ENCODE measurements at places on chromosomes 7 and 10.
A peak's percentile ranks its signal among the peaks of the same experiment; 100 is the strongest.

DNA sequence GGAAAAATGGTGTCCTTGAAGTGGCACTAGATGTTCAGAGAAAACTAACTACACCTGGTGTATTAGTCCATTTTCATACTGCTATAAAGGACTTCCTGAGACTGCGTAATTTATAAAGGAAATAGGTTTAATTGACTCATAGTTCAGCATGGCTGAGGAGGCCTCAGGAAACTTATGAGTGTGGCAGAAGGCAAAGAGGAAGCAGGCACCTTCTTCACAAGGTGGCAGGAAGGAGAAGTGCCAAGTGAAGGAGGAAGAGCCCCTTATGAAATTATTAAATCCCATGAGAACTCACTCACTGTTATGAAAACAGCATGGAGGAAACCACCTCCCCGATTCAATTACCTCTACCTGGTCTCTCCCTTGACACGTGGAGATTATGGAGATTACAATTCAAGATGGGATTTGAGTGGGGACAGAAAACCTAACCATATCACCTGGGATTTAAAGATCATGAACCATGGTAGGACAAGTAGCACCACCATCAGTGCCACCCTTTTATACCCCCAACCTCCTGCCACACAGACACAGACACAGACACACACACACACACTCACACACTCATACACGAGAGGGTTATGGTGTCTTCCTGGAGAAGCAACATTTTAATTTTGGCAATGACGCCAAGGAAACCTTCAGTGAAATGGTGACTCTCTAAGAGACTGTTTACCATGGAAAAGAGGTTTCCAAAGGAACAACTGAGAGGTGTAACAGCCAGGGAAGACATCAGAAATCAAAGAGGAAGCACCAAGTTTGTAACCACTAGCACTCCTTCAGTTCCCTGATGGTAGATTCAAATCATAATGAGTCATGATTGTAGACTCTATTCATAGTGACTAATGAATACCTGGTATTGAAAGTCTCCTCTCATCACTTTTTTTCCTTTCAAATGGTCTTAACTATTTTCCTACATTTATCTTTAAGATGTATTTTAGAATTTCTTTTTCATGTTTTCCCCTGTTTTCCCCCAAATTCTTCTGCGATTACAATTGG is 41.8 kb upstream of the WNT16 start:
- no peak for DNase-seq

DNA sequence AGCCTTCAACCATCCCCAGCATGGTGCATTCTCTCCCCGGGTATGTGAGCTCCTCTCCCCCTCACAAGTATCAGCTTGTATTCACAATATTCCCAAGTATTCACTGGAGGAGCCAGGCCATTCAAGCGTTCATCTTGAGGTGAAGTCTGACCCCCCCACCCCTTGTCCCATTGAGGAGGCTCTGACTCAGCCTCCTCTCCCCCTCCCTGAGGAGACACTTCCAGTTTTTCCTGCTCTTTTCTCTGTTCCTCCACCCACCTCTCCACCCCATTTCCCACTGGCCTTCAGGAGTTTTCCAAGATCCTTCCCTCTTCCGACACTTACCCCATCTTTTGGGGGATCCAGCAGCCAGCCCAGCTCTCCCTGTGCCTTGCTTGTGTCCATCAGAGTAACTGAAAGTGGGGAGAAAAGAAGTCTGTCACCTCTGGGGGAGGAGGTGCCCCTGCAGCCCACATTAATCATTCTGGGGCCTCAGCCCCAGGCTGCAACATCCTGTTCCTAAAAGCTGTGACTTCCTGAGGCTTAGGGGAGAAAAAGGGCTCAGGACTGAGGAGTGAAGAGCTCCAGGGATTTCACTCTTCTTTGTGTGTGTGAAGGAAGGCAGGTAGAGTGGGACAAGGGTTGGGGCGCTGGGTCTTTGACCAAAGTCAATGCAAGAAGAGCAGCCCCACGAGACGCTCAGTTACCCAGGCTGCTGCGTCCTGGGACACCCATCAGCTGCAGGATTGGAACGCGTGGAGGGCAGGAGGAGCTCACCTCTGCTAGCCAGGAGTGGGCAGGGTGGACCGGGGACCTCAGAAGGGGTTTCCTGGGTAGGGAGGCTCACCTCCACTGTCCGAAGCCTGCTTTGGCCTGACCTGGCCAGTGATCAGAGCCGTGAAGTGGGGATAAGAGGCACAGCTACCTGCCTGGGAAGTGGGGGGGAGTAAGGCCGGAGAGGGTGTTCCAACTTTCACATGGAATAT is 1.1 kb downstream of the EPHA1 start:
- no peak for DNase-seq

DNA sequence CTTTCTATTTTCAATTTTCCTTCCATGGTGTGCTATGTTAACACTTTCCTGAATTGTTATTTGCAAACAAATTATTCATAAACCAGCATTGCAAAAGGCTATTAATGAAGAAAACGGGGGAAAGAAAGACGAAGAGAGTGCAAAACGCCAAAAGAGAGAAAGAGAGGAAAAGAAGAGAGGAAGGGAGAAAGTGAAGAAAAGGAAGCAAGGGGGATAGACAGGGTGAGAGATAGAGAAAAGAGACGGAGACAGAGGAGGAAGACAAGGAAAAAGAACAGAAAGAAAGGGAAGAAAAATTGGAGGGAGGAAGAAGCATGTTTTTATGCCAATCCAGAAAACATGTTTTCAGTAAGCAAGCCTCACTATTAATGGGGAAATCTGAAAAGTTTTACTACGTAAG is 310.6 kb downstream of the TFEC start:
- DNase-seq, result no peak

DNA sequence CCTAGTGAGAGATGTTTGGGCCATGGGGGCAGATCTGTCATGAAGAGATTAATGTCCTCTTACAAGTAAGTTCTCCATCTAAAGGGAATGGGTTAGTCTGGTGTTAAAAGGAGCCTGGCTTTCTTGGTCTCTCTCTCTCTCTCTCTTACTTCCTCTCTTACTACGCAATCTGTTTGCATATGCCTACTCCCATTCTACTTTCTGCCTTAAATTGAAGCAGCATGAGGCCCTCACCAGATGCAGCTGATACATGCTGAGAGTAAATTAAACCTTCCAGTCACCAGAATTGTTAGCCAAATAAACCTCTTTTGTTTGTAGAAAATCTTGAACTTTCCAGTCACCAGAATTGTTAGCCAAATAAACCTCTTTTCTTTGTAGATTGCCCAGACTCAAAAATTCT is 884.1 kb downstream of the NRG3 start:
- no peak for DNase-seq

GRCh38 chr10:96516337-96516736 is 2.6 kb upstream of the TLL2 start:
- DNase-seq, result no peak

GRCh38 chr7:112390167-112390566 is 60.1 kb upstream of the IFRD1 start:
- no peak for DNase-seq

- no peak for DNase-seq
Observed at GRCh38 chr10:62528441-62528840, 154.3 kb downstream of the ZNF365 start.

DNA sequence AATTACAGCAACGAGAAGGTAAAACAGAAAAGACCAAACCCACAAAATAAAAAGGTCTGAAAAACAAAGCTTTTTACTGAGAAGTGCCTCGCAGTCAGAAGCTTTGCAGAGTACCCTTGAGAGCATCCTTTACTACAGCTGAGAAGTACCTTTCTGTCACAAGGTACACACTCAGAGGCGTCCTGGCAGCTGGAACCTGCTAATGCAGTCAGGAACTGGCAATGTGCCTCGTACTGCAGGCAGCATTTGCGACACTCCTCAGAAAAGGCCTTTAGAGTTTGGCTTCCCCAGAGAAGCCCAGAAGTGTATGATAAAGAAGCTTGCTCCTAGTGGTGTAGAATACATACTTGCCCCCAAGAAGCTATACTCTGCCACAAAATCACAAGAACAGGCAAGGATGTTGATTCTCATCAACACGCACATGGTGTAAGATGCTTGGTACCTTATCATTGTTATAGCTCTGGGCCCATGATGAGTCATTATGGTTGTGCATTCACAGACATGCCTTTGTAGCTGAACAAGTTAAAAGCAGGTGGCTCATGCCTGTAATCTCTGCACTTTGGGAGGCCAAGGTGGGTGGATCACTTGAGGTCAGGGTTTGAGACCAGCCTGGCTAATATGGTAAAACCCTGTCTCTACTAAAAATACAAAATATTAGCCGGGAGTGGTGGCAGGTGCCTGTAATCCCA is 2.0 kb upstream of the GTPBP4 start:
- no peak for DNase-seq

DNA sequence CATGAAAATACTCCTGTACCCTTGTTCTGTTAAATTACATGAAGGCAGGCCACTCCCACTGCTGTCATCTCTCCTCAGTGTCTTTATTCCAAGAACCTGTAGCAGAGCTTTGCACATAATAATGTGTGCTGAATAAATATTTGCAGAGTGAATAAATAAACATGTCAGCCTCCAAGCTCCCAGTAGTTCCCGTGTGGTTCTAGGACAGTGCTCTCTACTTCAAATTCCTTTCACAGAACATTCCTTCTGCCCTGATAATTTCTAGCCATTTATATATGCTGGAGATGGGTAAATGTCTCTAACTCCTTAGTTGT is 20.3 kb upstream of the HYAL4 start:
- no peak for DNase-seq

DNA sequence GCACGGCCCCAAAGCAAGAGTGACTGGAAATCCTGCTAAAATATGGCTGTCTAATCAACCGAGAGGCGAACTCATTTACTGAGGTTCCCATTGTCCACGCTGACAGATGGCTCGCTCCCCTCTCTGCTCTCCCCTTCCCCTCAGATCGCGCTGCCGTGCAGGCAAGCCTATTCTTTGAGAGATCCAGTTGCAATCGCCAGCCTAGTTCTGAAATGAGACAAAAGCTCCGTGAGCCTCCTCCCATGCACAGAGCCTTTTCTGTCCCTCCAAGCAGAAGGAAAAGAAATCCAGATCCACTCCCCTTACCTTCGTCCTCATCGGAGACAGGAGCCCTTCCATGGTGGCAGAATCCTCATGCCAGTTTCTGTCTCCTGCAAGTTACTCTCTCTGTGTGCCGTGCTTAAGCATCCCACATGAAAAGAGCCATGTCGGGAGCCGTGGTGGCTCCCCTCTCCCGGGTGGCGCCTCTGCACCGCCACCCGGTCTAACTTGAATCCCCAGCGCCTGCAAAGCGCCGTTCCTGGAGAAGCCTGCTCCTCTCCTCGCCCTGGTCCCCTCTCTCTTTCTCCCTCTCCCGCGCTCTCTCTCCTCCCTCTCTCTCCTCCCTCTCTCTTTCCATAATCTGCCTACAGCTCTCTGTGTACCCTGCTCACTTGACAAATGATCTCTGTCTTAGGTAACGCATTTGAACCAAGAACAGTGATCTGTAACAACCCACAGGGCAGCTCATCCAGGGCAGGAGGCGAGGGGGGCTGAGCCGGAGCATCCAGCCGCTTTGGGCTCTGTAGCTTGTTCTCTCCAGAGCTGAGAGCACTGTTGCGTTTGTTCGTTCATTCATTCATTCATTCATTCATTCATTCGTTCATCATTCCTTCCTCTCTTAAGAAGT is 156.8 kb downstream of the FRMD4A start:
- DNase-seq, result no peak

DNA sequence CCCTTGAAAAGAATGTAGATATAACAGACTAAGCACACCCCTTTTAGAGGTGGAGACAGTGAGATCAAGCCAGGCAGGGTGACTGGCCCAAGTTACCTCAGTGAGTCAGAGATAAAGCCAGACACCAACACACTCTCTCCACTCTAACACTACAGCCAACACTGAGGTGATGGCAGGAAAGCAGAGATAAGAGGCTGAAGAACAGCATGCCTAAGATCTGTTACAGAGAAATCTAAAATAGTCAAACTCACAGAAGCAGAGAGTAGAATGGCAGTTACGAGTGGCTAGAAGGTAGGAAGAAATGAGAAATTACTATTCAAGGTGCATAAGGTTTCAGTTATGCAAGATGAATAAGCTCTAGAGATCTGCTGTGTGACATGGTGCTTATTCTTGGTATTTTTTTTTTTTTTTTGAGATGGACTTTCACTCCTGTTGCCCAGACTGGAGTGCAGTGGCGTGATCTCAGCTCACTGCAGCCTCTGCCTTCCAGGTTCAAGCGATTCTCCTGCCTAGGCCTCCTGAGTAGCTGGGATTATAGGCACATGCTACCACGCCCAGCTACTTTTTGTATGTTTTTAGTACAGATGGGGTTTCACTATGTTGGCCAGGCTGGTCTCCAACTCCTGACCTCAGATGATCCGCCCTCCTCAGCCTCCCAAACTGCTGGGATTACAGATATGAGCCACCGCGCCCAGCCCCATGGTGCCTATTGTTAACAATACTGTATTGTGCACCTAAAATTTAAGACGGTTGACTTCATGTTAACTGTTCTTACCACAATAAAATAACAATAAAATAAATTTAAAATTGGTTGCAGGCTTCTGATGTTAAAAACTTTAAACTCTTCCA is 28.7 kb downstream of the ICA1 start:
- DNase-seq, result peak; percentile 83

DNA sequence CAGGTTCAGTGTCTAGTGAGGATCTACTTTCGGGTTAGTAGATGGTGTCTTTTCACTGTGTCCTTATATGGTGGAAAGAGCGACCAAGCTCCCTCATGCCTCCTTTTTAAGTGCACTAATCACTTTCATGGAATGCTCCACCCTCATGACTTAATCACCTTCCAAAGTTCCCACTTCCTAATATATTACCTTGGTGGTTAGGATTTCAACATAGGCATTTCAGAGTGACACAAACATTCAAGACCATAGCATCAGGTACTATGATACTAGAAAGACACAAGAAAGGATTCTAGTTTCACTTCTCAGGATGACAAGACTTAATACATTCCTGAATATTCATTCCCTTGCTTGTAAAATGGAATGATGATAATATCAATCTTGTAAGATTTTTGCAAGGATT is 119.1 kb upstream of the FAM3C start:
- no peak for DNase-seq

- peak; percentile 32 for DNase-seq
Observed at GRCh38 chr10:24723386-24723787, 300 bp downstream of the ARHGAP21 start.

DNA sequence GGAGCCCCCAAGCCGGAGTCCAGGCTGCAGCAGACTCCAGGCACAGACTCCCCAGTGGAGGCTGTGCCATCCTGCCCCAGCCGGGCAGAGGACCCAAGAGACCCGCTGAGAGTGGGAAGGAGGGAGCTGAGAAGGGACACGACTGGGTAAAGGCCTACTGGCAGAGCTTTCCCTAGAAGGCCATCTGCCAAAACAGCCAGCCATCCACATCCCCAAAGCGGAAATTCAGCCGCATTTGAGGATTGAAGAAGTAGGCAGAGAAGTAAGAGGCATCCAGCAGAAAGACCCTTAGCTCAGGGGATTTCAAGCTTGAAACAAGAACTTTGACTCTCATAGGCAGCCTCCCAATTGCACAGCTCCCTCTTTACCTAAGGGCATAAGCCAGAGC is 857 bp downstream of the CPXM2 start:
- no peak for DNase-seq

Data from hematopoietic multipotent progenitor cell treated with erythropoietin and hydrocortisone succinate and interleukin-3 and kit ligand, for 15 days (in vitro differentiated cells).